Fibroblast of mammary gland (primary cell): ENCODE measurements at places on chromosomes 5 and 9.
A peak's percentile ranks its signal among the peaks of the same experiment; 100 is the strongest.

DNA sequence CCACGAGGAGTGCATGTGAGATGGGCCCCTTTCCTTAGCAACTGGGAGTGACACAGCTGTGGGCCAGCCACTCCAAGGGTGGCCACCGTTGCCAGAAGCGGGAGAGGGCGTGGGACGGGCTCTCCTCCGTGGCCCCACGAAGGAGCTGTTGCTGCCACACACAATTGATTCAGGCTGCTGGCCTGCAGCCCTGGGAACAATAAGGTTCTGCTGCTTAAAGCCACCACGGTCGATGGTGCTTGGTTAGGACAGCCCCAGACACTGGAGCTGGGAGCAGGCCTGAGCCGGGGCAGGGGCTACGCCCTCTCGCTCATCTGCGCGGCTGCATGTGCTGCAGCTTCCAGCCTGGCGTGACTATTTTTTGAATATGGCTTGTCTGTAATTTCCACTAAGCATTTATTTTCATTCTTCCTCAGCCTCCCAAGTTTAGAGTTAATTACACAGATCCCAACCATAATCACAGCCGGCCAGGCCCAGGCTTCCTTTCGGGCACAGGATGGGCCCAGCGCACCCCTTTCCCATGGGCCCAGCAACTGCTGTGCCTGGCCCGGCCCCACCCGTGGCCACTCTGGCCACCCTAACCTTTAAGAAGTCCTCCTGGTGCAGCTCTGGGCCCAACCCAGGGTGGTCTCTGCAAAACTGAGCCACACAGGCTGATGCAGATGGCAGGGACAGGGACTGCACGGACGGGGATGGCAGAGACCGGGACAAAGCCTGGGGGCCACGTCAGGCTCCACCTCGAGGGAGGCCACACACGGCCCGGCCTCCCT, 49.7 kb downstream of the VAV2 start:
- DNase-seq: no peak

- DNase-seq: no peak
These were observed 74.8 kb downstream of the NEK6 start for GRCh38 chr9:124332361-124333202.

DNA sequence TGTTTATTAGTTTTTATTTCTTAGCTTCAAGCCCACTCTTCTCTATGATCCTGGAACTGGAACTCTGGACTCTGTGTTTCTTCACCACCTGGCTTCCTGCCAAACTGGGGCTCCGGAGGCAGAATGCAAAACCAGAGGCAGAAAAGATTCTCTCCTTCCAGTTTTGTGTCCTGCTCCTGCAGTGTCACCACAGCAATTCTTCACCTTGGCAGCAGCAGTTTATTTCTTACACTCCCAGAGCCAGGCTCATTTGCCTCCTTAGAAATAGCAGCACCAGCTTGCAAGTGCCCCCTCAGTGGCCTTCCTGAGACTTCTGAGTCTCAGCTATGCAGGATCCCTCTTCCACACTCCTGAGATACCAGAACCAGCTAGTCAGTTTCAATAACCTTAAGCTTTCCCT, 26.7 kb upstream of the CAMK4 start:
- DNase-seq: peak; percentile 10

DNA sequence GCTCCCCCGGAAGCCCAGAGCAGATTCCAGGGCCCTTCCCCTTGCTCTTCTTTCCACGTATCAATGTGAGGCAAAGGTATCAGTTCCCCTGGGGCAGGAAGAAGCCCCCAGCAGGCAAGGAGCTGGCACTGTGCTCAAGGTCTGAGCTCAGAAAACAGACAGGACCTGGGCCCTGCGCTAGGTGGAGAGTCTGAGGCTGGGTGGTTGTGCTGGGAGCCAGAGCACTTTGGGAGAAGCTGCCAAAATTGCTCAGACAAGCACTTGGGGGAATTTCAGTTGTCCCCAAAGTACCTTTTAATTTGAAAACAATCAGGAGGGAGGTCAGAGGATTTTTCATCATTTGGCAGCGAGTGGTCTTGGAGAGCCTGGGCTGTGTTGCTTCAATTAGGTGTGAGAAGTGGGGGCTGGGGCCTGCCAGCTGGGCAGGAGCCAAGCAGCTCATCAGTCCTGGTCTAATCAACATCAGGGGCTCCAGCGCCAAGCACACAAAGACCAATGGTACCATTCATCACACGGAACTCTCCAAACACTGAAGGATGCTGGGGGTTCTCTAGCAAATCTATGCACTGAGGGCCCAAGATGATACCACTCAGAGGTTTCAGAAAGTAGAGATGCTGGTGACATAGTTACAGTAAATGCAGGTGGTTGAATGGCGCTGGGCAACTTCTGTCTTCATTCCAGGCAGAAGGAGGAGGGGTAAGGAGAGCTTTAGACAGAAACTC, 176.5 kb downstream of the SNX18 start:
- DNase-seq: no peak

DNA sequence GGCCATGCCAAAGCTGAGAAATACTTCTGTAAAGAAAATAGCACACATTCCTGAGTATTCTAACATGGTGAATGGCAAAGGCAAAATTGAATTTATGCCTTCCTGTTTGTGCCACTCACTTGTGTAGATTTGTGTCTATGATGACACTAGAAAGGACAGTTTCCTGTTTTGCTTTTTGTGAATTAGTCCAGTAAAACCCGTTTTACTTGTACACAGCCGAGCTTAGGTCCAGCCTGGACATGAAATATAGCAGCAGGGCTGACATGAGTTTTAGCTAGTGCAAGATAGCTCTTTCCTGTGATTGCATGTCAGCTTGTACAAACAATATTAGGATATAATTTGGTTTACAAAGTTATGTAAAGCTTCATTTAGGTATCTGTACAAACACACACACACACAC, 1891.7 kb upstream of the WWC1 start:
- DNase-seq: no peak

DNA sequence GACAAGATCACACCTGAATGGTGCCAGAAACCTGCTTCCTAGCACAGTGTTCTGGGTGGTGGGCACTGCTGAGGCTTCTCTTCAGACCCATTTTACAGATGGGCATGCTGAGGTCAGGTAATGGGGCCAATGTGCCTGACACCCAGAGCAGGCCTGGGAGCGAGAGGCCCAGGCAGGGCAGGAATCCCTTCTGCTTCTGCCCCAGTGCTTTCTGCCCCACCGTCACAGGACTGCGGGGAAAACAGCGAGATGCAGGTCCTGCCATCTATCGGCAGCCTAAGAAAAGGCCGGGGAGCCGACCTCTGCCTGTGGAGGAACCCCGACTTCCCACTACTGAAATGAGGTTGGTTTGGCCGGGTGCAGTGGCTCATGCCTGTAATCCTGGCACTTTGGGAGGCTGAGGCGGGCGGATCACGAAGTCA, 22.8 kb upstream of the RNU6ATAC start:
- DNase-seq: no peak

- no peak for DNase-seq
These were observed 1.3 kb upstream of the IL3 start for GRCh38 chr5:132059043-132059695.

- peak; percentile 16 for DNase-seq
These were observed 38.6 kb downstream of the HTR4 start for GRCh38 chr5:148615644-148616275.

DNA sequence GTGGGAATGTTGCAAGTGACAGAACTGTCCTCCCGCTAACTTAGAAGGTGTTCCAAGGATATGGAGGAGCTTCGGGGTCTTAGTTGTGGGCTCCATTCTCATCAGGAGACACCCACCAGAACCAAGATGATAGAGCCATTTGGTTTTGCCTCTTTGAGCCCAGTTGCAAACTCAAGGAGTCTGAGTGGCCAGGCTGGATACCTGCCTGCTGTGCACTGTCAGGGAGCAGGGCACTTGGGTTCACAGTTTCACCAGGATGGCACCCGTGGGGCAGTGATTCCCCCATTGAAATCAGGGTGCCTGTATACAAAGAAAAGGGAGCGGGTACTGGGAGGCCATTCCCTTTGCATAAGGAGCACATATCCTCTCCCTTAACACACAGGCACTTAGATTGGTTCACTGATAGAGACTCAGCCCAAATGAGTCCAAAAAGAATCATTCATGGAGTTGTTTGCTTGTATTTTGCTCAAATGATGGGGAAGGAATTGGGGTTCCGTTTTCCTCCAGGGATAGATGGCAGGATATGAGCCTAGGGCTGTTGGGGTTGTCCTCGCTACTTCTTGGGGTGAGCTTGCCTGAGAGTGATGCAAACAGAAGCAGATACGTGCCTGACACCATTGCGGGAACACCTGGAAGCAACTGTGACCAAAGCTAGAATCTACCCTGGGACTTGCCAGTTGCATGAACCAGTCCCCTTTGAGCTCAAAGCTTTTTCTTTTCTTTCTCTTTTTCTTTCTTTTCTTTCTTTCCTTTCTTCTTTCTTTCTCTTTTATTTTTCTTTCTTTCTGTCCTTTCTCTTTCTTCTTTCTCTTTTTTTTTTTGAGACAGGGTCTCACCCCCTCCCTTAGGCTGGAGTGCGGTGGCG, 1.3 kb upstream of the PRR7 start:
- DNase-seq: no peak

DNA sequence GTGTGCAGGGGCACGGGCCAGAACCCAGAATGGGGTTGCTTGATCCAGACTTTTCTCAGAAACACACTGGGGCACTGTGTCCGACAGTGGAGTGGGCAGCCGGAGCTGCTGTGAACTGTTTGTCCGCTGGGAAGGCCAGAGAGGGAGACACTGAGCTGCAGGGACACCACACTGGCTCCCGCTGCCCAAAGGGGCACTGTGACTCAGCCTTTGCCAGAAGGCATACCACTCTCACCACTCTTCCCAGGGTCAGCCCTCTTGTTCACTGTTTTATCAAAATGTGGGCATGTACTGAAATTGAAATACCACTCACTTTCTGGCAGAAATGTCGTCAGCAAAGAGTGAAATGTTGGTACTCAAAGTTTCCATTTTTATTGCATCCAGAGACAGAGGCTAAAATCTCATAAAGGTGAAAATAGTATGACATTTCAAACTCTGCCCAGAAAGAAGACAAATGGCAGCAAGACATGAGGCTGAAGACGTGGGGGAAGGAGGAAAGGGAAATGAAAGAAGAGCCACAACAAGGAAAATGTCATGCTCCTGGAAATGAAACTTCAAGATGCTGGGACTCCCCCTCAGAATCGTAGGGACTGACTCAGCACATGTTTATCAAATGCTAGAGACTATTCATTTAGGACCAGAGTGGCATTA, 4.5 kb upstream of the IL7R start:
- DNase-seq: peak; percentile 25

GRCh38 chr9:109734814-109735213, 45.2 kb upstream of the PALM2AKAP2 start:
- no peak for DNase-seq
